ENCODE measurements at places on chromosomes 2 and 18.

DNA sequence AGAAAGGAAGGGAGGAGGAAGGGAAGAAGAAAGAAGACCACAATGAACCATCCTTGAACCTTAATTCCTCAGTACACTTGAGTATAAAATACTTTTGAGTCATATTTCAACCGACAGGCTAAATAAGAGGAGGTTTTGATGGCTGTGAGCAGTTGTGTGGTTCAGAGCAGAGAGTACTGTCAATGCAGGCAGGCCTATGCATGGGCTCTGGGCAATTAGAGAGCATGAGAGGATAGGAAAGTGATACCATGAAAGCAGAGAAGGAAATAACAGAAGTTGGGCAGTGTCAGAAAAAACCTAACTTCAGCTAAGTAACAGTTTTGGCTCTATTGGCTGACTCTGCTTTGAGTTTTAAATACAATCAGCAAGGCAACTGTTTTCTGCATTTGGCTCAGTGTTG, 123.6 kb upstream of the STK17B start:
- DNase-seq, result no peak

- DNase-seq, result no peak
Observed at GRCh38 chr2:113981404-113982134, 91.7 kb downstream of the ACTR3 start.

- DNase-seq, result no peak
Observed at GRCh38 chr2:54456362-54456611, 160 bp downstream of the SPTBN1 start.

GRCh38 chr18:32773382-32773712, 524 bp upstream of the KLHL14 start:
- DNase-seq, result no peak

- DNase-seq, result no peak
Observed at GRCh38 chr2:211860224-211860623, 678.4 kb downstream of the ERBB4 start.

DNA sequence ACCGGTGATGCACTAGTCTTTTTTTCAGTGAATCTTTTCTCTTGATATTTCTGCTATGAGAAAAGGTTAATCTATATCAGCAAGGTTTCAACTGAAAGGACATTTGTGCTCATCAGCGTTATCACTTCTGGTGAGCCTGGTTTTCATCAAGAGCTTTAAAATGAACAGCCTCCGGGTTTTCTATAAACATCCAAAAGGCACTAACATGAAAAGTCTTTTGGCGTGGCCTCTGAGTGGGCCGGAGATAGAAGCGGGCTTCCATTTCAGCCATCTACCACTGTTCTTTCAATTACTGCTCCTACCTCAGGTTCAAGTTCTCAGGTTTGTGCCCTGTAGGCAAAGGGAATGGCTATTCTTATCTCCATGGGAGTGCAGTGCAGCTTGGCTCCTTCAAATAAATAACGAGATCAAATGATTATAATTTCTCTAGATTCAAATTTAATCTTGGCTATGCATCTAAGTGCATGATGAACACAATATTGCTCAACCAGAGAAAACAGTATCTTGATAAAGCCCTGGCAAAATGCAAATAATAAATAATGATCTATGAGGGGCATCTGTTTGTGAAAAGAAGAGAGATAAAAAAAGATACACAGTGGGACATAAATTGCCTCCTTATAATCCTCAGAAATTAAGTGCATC, 314.8 kb downstream of the CDH2 start:
- DNase-seq, result no peak

- DNase-seq, result no peak
Observed at GRCh38 chr2:75186821-75187220, 12.5 kb downstream of the TACR1 start.

- DNase-seq, result no peak
Observed at GRCh38 chr2:218910741-218911140, 30.1 kb downstream of the WNT10A start.

DNA sequence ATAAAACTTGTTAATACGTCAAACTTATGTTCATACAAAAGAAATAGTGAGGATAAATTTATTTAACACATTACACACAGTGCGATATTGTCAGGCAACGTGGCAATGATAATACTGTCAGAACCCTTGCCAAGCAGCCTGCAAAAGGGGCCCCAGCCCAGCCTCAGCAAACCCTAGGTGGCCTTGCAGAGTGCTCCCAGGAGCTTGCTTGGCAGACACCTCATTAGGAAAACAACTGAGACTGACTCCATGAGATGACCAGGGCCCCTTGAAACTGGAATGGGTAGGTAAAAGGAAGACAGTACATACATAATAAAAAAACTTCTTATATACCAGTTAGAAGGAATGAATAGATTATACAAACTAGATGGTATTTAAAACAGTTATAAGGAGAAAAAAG, 136.6 kb upstream of the EPC2 start:
- no peak for DNase-seq

DNA sequence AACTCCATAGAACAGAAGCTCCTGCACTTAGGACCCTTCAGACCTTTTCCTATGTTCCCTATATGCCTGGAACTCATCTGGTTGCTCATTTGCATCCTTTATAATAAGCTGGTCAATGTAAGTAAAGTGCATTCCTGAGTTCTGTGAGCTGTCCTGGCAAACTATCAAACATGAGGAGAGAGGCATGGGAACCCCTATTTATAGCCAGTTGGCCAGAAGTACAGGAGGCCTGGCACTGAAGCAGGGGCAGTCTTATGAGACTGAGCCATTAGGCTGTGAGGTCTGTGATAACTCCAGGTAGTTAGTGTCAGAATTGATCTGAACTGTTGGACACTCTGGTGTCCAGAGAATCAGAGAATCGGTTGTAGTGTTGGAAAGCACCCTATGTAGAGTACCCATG, 88.4 kb downstream of the EHD3 start:
- DNase-seq, result peak; percentile 47

- DNase-seq, result no peak
Observed at GRCh38 chr2:119066272-119066804, 92.2 kb downstream of the C1QL2 start.

- peak; percentile 18 for DNase-seq
Observed at GRCh38 chr2:10614939-10615338, 74.8 kb downstream of the NOL10 start.

- no peak for DNase-seq
Observed at GRCh38 chr2:83574614-83575013, 884.5 kb downstream of the SUCLG1 start.

GRCh38 chr2:181947273-181947672, 38.4 kb upstream of the PPP1R1C start:
- no peak for DNase-seq

DNA sequence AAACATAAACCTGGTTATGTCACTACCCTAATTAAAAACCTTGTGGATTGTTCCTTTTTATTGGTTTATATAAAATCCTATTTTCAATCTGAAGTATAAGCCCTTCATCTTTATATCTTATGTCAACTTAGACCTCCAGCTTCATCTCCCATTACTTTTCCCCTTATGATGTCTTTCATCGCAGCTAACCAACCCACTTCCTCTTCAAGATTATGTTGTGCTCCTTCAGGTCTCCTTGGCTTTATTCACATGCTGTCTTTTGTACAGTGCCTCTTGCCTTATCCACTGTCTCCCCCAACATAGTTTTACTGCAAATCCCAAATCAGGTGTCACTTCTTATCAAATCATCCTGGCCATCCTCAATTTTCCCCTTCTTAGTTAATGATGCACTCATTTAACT, 25.9 kb downstream of the MBD5 start:
- DNase-seq, result no peak

GRCh38 chr18:76491776-76492668, 3.0 kb downstream of the ZNF516 start:
- no peak for DNase-seq

DNA sequence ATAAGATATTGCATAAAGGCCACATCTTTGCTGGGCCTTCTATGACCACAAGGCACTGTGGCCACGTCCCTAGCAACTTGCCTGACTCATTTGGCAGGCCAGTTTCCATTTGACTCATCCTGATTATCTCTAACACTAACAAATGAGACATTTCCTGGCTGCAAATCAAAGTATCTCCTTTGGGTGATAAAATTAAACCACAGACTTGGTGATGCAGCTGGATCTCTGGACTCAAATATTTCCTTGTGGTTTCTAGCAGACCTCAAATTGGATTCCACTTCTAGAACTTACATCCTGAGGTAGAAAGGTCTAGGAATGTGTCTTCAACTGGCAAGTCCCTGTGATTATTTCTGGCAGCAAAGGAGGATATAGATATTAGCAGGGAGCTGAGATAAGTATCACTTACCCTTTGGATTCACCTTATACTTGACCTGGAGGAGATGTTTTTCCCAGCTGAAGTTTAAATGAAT, 167.9 kb upstream of the NXPH2 start:
- peak; percentile 99 for DNase-seq

DNA sequence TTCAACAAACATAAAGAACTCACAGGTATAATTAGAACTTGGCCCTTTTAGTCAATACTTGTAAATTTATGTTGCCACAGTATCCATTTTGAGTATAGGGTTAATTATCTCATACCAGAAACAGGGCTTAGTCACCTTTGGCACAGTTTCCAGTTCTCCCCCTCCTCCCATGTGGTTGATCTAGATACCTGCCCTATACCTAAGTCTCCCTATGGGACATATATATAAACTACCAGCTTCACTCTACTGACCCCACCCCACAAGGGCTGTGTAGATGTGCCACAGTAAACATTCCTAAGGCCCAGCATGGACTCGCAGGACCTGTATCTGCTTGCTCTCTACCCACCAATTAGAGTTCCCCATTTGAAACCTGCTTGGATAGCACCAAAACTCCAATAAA, 371.7 kb upstream of the RND3 start:
- no peak for DNase-seq

GRCh38 chr18:8176554-8176953, 432.7 kb upstream of the RAB12 start:
- DNase-seq, result no peak

GRCh38 chr18:25659541-25659940, 307.6 kb upstream of the ZNF521 start:
- no peak for DNase-seq

DNA sequence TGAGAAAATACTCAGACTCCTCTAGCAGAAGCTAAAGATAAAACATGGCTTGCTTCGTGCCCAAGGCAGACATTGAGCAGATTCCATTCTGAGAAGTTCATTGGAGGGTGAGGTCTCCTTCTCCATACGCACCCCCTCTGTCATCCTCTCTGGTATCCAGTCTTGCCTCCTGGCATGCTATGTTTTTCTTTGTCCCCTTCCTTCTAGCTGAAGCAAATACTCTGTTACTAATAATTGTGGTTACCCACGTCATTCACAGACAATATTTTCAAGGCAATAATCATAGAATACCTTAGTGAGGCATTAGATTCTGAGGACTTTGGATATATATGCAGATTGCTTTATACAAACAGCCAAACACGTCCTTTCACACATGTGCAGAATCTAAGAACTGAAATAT, 66.2 kb upstream of the KLF7 start:
- DNase-seq, result peak; percentile 77

Measured in fibroblast of skin of left quadriceps (primary cell).